Panc1 (cell line): ENCODE measurements at places on chromosomes 4 and X. TPM values are rescaled to one million over a fixed set of nuclear protein-coding genes. Genes with fewer than 3 reads are reported as not detected.

Gene AFM
- total RNA-seq = not detected

DNA sequence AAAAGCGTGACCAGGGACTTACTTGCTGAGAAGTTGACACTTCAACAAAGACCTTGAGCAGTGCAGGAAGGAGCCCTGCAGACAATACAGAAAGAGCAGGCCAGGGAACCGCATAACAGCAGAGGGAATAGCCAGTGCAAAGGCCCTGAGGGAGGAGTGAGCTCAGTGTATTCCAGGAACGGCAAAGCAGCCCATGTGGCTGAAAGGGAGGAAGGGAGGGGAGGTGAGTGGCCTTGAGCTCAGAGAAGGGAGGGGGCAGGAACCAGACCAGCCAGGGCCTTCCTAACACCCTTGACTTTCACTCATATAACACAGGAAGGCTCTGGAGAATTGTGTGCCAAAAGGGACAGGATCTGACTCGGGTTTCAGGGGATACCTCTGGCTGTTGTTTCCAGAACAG, 112.2 kb downstream of the BCOR start:
- no peaks in the 10 kb centered on the region for H3K27me3 ChIP-seq
- no peak overlapping the region for H3K27ac ChIP-seq
- H3K36me3 ChIP-seq = no peaks in the 10 kb centered on the region

DNA sequence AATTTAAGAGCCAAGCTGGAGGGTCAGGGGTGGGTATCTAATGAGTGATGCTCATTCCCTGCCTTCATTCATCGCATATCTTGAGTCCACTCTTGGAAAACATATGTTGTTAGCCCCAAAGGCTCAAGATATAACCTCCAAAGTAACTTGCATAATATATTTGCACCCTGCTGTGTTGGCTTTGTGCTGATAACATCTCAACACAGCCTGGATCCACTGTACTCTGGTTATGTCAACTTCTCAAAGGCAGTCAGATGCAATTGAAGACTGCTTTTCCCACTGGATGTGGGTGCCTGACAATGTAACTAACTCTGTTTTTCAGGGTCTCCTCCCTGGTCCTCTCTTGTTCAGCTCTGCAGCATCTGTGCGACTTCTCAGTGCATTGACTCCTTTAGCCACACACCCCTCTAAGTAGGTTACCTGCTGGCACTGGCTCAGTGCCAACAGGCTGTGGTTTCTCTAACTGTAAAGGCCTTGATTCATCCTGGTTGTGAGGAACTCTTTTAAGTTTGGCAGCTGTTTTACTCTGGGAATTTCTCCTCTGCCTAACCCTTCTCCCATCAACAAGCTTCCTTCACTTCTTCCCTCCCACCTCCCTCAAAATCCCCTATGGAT, 28.1 kb downstream of the SLC16A2 start:
- H3K4me3 ChIP-seq = no peak overlapping the region
- peak; percentile 7 for DNase-seq
- H3K4me1 ChIP-seq = no peaks in the 10 kb centered on the region; the same call in 1 of the 2 replicates
- H3K36me3 ChIP-seq = no peaks in the 10 kb centered on the region

- no peak overlapping the region for H3K27ac ChIP-seq
- H3K36me3 ChIP-seq = no peaks in the 10 kb centered on the region
- H3K4me1 ChIP-seq = no peaks in the 10 kb centered on the region
- DNase-seq = no peak
- no peak overlapping the region for H3K4me3 ChIP-seq
Observed at GRCh38 chr4:125689805-125690204, 375.1 kb downstream of the FAT4 start.

DNA sequence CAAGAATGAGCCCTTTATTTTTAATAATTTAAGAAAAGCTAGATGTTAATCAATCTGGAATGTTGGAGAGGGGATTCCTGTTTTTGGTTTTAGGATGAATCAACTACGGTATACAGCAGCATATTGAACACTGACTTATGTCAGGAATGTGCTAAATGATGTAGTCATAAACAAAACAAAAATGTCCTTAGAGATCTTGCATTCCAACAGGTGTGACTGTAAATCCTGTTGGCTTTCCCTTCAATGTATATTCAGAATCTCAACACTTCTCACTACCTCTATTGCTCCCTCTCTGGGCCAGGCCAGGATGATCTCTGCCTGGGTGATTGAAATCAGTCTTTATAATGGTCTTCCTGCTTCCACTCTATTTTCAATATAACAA, 37.8 kb upstream of the BDH2 start:
- no peaks in the 10 kb centered on the region for H3K4me1 ChIP-seq
- H3K4me3 ChIP-seq = no peak overlapping the region
- no peak for DNase-seq
- no peak overlapping the region for H3K27ac ChIP-seq
- H3K27me3 ChIP-seq = no peaks in the 10 kb centered on the region

- DNase-seq = no peak
- H3K27me3 ChIP-seq = no peaks in the 10 kb centered on the region
- no peaks in the 10 kb centered on the region for H3K36me3 ChIP-seq
- H3K4me3 ChIP-seq = no peak overlapping the region
Observed at GRCh38 chrX:43446752-43447151, 209.3 kb upstream of the MAOA start.
